Lower lobe of right lung (tissue), 2 donors: ENCODE measurements at places on chromosomes 11 and 22. TPM values are rescaled to one million over a fixed set of nuclear protein-coding genes. Genes with fewer than 3 reads are reported as not detected.
A peak's percentile ranks its signal among the peaks of the same experiment; 100 is the strongest.

- DNase-seq, result no peak
Observed at GRCh38 chr11:12243486-12243885, 133.1 kb downstream of the MICAL2 start.

DNA sequence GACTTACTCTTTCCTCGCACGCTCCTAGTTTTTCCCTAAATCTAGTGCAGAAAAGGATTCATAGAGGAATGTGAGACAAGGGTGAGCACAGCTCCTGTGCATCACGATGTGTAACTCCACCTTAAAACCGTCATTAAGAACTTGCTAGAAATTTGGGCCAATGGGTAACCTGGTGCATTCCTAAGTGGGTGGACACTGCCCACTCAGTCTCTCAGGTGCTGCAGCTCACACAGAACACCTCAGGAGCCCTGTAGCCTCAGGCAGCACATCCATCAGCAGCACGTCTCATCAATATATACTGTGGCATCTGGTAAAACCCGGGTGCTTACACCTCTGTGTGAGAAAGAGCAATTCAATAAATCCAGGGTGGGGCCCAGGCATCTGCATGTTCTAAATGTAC lies 12.4 kb downstream of the POU2AF3 start:
- DNase-seq, result no peak

DNA sequence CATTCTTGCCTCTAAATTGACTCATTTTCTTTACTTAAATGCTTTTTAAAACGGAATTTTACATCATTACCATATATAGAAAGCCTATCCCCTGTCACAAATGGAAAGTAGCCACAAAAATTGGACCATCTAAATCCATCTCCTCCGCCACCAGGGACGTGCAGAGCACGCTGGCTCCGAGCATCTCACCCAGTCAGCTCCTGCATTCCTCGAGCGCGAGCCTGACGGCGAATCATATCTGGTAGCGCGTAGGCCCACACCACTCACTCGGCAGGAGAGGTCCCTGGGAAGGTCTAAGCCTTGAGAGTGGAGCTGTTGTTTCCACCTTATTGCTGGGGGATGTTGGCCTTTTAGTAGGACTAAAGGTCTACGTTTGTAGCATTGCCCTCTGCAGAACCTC lies 152.4 kb downstream of the TRIM29 start:
- DNase-seq, result no peak

DNA sequence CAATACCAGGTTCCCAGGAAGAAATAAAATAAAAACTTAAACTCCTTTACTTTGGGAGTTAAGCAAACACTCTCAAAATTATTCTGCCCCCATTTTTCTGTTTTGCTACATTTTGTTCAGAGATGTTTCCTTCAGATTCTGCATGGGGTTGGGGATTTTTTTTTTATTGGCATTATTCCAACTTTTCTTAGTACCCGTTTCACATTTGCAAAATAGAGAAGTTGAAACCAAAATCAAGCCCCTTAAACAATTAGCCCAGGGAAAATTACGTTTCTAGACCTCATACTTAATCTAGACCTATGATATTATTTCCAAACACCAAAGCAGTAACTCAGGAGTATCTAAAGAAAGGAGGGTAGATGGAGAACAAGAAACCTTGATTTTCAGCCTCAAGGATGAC lies 20.6 kb upstream of the MS4A7 start:
- no peak for DNase-seq

- DNase-seq, result no peak
Observed at GRCh38 chr11:114449845-114450244, 10.6 kb downstream of the REXO2 start.

DNA sequence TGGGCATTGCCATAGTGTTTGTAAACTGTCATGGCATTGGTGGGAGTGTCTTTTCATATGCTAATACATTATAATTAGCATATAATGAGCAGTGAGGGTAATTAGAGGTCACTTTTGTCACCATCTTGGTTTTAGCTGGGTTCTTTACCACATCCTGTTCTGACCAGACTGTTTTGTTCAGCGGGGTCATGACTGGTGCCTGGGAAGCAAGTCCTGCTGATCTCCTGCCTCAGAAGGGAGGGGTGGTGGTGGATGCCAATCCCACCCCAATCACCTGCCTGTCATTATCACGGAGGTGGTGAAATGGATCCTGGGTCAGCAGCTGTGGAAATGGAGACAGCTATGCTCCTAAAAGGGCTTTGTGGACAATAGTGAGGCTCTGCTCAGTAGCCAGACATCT lies 31.2 kb downstream of the IL18 start:
- no peak for DNase-seq

DNA sequence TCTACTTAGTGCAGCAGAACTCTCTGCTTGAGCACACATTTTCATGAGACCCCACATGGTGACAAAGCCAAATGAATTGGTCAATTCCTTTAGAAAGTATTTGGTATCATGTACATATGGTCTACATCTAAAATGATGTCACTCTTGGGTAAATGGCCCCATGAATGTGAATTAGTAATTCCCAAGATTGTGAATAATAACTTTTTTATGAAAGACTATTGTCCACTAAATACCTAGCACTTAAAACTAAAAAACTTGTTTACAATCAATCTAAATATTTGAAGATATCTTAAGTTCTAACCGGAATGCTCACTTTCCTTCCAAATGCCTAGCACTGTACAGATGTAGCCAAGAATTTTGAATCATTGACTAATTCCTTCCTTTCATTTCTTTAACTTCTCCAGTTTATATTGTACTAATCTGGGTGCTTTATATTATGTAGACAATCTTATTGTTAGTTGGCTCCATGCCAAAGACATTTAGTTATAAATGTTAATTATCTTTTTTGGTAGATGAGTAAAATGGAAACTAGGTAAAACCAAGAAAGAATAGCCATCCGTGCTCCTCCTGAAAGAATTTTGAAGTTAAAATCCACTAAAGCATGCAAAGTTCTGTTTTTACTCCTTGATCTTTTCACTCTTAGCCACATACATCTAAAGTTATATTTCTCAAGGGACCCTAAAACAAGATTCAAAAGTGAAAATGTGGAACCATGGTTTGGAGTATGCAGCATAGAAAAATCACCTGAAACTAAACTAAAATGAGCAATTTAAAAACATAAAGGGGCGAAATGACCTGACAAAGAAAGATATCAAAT lies 145.0 kb upstream of the ARHGAP20 start:
- DNase-seq, result no peak

DNA sequence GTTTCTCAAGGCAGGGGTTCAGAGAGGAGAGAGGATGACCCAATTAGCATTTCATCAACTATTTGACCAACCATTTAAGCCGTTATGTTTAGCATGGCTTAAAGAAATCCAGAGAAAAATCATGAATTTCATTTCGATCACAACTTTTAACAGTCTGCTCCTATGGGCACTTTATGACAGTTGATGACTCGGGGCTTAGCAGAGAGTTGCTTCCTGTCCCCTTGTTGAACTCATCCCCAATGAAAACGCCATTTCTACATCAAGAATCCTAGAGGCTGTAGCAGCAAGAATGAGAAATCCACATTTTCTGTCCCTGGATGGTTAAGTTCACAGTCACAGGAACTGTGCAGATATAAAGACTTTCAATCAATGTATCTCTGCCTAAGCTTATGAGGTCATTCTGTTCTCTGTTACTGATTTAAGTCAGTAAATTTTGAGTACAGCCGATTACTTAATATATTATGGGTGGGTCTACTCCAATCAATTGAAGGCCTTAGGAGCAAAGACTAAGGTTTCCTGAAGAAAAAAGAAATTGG lies 81.1 kb downstream of the BDNF start:
- DNase-seq, result no peak

DNA sequence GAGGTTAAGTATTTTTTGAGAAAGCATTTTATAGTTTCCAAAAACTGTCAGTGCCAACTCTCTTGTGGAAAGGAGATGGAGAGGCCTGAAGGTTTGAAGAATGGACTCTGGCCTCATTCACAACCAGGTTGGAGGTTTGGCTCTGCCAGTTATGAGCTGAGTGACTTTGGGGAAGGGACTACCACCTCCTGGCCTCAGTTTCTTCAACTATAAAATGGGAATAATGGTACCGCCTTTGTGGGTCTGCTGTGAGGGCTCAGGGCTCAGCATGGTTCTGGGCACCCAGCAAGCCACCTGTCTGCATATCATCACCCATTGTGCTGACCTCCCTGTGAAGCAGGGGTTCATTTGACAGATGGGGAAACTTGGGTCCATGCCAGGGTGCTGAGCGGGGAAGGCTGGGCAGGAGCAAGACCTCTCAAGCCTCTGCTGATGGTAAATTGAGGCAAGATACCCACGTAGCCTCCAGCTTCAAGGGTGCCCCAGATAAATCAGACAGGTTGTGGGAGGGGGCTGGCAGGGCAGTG lies 3.5 kb upstream of the LIF start:
- no peak for DNase-seq

GRCh38 chr11:93618371-93618770 lies 43.1 kb upstream of the CEP295 start:
- no peak for DNase-seq

DNA sequence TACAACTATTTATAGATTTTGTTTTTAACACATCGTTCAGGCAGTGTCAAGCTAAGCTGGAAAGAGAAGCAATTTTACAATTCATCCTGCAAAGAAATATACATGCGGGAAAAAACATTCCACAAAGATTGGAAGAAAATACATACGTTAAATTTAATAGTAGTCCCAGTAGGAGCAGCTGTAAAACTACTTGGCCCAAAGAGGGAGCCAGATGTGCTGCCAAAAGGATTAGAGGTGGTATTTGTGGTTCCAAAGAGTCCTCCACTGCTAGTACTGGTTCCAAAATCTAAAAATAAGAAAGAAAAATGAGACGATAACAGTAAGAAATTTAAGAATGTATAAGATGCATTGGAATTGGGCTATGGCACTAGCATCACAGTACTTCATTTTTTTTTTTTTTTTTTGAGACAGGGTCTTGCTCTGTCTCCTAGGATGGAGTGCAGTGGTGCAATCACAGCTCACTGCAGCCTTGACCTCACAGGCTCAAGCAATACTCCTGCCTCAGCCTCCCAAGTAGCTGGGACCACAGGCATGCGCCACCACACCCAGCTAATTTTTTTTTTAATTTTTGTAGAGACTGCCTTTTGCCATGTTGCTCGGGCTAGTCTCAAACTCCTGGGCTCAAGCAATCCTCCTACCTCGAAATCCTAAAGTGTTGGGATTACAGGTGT lies 21.5 kb downstream of the NUP98 start:
- no peak for DNase-seq

DNA sequence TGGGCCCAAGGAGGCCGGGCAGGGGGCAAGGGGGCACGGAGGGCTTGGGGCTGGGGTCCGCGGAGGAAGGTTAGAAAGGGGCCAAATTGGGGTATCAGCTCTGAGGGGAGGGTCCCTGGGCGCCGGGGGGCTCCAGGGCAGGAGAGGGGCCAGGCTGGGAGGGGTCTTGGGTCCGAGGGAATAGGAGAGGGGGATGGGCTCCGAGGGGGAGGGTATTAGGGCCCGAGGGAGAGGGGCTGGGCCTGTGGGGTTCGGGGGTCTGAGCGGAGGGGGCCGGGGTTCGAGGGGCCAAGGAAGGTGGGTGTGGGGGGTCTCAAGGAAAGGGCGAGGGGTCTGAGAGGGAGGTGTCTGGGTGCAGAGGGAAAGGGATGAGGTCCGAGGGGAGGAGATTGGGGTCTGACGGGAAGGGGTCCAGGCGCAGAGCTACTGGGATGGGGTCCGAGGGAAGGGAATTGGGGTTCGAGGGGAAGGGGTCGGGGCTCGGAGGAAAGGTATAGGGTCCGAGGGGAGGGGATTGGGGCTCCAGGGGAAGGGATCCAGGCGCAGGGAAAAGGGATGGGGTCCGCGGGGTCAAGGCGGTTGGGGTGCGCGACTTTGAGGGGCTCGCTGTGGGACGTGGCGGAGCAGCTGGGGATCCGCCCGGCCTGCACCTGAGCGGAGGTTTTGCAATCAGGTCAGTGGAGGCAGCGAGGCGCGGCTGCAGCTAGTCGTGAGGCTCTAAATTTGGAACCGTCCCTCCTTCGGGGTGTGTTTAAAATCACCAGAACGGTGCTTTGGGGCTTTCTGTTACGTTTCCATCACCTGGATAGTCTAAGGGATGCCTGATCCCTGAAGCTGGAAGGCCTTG lies 728 bp downstream of the CTTN start:
- DNase-seq, result no peak

DNA sequence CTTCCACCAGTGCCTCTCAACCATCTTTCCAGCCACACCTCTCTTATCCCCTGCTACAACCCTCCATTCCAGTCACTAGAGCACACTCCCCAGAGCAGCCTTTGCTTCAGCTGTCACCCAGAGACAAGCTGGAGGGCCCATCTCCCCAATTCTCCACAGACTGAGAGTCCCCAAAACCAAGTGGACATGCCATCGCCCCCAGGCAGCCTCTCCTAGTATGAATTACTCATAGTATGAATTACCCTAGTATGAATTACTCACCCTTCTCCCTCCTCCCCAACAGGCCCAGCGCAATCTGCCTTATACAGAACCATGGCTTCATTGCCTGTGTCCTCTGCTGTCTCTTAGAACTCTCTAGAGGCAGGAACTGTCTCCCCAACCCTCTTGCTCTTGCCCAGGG lies 24.8 kb downstream of the MYH9 start:
- DNase-seq, result no peak

DNA sequence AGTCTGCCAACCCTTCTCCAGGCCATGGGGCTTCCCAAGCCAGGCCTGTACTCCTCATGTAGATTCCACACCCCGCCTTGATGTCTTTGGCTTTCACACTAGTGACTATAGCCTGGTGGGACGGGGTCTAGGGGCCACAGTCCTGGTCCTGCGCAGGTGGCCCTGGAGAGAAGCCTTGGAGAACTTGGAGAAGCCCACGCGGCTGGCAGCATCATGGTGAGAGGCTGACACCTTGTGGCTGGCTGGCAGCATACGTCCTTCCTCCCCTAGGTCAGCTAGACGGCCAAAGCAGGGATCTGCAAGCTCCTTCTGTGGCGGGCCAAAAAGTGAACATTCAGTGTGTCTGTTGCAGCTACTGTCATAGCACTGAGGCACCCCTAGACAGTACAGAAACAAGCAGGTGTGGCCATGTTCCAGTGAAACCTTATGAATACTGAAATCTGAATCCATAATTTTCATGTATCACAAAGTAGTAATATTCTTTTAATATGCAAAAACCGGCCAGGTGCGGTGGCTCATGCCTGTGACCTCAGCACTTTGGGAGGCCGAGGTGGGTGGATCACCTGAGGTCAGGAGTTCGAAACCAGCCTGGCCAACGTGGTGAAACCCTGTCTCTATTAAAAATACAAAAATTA lies 42.0 kb downstream of the FAM83F start:
- peak; percentile 65 for DNase-seq

- DNase-seq, result no peak
Observed at GRCh38 chr11:103055221-103055890, 36.6 kb downstream of the DCUN1D5 start.

- no peak for DNase-seq
Observed at GRCh38 chr11:72220696-72221363, 3.7 kb upstream of the INPPL1 start.

DNA sequence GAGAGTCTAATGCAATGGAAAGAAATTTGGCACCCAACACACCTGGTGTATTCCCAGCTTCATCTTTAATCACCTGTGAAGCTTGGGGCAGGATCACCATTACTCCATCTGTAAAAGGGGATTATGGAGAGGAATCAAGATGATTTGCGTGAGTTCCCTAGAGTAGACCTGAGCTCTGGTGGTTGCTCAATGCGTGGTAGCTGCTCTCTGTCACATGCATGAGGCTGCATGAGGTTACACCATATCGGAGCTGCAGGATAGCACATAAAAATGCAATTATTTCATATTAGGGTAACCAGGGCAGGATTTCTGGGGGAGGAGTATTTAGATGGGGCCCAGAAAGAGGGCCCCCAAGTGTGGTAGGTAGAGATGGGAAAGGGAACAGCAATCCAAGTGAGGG lies 35.3 kb upstream of the CLMP start:
- no peak for DNase-seq

OR2AG2 gene
- total RNA-seq, result 0.09 TPM

KCNJ11 gene
- total RNA-seq, result 4.3 TPM

ADM2 gene
- 1.5 TPM for total RNA-seq

SYT13 gene
- total RNA-seq, result not detected

C22orf31 gene
- not detected for total RNA-seq

UEVLD gene
- 26.8 TPM for total RNA-seq
